Stimulated activated CD4-positive, alpha-beta T cell treated with anti-CD3 and anti-CD28 coated beads, Interleukin-1b, Interleukin-23, amount 100 ng/mL, for 1 hour (primary cell): ENCODE measurements at places on chromosomes 1 and 21.

DNA sequence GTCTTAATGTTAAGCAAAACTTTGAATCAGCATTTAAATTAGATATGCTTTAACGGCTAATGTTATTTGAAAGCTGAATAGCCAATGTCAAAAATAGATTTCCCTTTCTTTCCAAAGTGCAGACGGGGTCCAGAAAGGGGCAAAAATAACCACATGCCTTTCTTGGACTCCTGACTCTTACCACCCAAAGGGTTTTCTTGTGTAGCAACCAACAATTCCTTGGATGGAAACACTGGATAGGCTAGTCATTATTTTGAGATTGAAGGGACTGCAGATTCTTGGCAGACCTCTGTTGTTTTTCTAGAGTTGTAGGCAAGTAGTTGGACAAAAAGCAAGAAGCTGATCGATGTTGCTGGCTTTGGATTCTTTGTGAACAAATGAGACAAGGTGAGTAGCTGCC, 107.0 kb downstream of the MRPS6 start:
- DNase-seq, result no peak

DNA sequence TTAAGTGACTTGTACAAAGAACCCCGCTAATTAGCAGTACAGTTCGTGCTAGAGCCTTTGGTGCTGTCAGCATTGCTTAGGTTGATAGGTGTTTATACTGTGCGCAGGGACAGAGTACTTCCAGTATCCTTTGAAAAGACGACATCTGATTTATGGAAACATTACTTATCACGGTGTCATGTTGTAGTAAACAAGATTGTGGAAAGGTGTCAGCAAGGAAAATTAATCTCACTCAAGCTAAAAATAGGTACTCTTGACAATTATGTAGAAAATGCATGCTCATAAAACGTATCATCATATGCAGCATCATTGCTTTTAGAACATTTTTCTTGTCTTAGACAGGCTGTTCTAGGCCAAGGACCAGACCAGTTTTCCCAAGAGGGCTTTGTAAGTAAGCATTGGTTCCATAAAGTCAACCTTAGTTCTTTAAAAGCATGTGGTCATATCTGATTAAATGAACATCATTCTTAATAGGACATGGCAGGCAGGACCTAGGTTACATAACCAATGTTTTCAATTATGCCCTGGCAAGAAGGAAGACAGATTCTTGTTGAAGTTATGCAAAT, 33.0 kb downstream of the SH3BGR start:
- DNase-seq, result no peak

DNA sequence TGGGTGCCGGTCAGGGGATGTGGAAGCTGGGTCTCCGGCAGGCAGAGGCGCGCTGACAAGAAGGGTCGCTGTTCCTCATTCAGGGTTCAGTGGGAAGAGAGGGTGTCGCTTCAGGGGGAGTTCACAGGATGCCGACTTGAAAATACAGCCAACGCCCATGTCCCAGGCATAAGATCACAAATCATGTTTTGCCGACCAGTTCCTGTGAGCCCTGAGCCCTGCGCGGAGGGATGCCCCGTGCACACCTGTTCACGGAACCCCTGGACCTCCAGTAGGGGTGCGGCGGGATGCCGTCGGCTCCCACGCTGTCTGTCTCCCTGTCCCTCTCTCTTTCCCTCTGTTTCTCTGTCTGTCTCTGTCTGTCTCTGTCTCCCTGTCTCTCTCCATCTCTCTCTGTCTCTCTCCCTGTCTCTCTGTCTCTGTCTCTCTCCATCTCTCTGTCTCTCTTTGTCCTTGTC, 26.8 kb downstream of the TP73 start:
- DNase-seq, result no peak

GRCh38 chr1:8006037-8006963, 19.8 kb downstream of the ERRFI1 start:
- DNase-seq, result no peak

- DNase-seq, result no peak
These were observed 277.1 kb upstream of the NCAM2 start for GRCh38 chr21:20721151-20721550.

DNA sequence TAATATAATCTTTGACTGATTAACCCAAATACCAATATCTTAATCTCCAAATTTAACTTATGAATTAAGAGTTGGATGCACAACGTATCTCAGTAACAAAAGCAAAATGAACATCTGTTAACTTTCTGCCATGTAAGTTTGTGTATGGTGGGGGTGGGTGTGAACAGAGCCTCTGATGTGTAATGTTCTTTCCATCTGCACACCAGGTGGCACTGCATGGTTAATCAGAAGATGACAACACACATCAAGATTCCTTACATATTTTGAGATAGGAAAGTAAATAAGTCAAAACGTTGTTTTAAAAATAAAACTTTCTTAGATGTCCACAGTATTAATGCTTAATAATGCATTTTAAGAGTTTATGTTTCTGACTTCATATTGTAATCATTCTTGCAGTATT, 251.9 kb downstream of the DPYD start:
- no peak for DNase-seq

- no peak for DNase-seq
These were observed 3.3 kb downstream of the NCMAP start for GRCh38 chr1:24558902-24559791.

DNA sequence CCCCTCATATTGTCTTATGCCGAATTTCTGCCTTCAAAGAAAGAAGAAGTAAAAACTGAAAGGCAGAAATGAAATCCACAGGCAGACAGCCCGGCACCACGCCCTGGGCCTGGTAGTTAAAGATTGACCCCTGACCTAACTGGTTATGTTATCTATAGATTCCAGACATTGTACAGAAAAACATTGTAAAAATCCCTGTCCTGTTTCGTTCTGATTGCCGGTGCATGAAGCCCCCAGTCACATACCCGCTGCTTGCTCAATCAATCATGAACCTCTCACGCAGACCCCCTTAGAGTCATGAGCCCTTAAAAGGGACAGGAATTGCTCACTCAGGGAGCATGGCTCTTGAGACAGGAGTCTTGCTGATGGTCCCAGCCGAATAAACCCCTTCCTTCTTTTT, 49.3 kb downstream of the JMJD4 start:
- DNase-seq, result no peak

DNA sequence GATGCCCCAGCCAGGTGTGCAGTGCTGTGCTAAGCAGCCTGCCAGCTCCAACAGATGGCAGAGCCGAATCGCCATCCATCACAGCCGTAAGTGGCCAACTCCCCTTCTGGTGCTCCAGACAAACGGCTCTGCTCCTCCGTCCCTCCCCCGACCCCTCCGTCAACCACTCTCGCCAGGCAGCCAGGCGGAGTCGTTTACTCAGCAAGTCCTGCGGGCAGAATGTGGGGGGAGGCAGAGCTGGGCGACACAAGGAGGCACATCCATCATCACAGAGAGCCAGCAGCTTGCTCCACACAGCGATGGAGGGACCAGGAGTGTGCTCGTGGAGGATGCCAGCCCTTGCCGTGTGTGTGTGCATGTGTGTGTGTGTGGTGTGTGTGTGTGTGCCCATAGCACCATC, 206.6 kb upstream of the GRIK3 start:
- no peak for DNase-seq

GRCh38 chr1:214492401-214493075, 58.9 kb downstream of the PTPN14 start:
- no peak for DNase-seq

DNA sequence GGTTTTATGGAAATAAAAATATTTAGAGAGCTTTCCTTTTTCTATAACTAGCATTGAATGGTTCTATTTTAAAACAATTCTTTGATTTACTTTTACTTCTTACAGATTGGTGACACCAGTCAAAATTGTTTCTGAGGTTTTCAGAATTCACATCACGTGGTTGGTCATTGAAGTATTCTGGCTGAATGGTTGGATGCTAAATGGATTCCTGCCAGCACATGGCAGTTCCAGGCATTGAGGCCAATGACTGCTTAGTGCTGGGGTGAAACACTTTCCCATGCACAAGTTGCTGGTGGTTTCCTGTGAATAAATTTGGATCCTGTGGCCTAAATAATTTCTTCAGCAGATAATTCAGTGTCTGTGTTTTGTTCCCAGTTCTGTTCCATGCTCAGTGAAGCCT, 20.6 kb downstream of the NCAM2 start:
- no peak for DNase-seq

GRCh38 chr1:245046315-245046714, 108.5 kb upstream of the KIF26B start:
- no peak for DNase-seq

- DNase-seq, result no peak
These were observed 295.4 kb downstream of the CTH start for GRCh38 chr1:70706381-70707037.

DNA sequence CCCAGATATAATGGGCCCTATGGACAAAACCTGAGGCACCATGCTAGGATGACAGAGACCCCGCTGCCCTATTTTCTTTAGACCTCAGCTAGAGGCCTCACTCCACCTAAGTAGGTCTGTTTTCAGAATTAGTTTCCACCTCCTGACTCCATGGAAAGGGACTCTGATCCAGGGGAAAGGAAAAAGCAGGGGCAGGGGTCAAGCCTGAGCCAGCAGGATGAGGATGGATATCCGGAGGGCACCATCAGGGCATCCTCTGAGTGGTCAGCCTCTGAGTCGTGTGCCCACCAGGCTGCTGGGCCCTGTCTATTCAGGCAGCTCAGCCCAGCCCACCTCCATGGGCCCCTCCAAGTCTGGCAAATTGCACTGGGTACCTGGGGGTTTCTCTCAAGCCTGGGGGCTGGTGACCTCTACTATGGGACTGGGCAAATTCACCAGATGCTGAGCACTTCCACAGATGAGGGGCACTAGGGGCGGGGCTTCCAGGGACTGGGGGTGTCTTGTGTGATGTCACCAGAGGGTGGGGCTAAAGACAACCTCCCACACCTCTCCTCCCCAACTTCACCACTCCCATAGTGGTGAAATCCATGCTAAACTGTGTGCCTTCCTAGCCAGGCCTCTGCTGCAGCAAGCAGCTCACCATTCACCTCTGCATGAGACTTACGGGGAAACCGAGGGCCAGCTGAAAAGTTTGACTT, 5.5 kb downstream of the PAQR7 start:
- DNase-seq, result no peak

DNA sequence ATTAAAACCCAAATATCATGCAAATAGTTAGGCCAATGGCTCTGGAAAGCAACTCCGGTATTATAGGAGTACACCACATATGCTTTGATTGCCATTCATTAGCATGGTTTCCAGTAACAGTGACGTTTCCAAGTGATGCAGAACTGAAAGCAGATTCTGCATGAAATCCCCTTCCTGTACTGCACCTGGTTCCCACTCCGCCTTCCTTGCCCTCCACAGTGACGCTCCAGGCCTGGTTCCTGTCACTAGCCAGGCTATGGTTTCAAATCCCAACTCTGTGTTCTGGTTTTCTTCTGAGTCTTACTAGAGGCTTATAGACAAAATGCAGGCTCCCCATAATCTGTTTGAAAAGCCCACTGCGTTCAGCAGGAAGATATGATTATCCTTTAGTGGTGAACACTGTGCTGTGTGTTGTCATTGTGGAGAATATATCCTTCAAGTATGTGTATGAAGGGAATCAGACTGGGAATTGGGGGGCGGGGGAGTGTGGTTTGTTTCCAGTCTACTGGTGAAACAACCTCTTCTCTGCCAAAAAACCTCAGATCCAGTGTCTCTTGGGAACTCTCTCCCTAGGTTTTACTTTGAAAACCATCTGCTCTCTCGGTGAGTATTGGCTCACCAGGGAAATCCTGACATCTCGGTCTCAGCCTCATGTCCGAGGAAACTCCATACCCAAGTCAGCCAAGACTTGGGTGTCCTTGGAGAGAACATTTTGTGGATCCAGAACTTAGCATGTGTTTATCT, 78.7 kb downstream of the TYW3 start:
- no peak for DNase-seq

- DNase-seq, result no peak
These were observed 12.0 kb downstream of the DUSP10 start for GRCh38 chr1:221729771-221730330.

DNA sequence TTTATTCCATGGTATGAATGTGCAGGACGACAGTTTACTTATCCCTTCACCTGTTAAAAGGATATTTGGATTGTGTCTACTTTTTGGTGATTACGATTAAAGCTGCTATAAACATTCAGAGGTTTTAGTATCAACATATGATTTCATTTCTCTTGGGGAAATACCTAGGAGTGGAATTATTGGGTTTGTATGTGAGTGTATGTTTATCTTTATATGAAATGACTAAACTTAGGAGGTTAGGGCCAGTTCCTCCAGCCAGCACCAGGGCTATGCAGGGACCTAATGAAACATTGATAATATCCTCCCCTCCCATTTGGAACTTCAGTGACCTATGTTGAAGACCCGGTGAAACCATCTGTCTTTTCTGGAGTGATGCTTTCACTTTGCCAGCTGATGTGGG, 13.8 kb downstream of the TMEM51 start:
- no peak for DNase-seq

DNA sequence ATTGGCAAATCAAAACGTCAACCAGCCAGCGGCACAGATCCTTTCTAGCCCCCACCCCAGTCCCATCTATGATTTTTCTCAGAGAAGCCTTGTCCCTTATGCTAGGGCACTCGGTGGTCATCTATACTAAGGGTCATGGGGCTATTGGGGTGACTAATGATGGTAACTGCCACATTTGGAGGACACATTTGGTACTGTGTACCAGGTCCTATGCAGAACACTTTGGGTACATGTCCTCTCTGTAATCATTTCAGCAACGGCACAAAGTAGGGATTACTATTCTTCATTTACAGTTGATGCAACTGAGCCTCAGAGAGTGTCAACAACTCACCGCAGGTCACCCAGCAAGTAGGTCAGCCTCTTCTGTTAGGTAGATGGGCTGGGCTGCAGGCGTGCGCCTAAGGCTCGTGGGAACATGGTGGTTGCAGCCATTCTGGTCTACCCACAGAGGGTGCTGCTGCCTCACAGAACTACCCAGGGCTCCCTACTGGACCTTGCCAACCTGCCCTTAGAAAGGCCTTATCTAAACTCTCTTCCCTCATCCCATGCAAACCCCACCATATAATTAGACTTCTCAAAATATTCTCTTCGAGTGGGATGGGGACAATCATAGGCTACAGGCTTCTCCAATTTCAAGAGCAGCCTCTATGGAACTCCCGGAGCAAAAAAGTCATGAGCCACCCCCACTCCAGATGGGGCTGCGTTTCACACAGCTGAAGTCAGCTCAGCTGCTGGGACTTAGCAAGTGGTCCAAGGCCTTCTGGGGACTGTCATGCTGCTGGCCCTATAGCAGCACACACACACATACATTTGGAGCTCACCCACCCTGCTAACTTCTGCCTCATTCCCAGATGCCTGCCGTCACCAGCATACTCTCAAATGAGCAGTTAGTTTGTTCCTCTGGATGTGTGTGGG, 5.8 kb upstream of the SDHB start:
- DNase-seq, result no peak

GRCh38 chr1:198929961-198930599, 291.2 kb downstream of the PTPRC start:
- no peak for DNase-seq
